SW 1271 (cell line): ENCODE measurements at places on chromosomes 6 and 20.

GRCh38 chr20:32447136-32448027 lies 89.3 kb downstream of the ASXL1 start:
- DNase-seq = no peak

DNA sequence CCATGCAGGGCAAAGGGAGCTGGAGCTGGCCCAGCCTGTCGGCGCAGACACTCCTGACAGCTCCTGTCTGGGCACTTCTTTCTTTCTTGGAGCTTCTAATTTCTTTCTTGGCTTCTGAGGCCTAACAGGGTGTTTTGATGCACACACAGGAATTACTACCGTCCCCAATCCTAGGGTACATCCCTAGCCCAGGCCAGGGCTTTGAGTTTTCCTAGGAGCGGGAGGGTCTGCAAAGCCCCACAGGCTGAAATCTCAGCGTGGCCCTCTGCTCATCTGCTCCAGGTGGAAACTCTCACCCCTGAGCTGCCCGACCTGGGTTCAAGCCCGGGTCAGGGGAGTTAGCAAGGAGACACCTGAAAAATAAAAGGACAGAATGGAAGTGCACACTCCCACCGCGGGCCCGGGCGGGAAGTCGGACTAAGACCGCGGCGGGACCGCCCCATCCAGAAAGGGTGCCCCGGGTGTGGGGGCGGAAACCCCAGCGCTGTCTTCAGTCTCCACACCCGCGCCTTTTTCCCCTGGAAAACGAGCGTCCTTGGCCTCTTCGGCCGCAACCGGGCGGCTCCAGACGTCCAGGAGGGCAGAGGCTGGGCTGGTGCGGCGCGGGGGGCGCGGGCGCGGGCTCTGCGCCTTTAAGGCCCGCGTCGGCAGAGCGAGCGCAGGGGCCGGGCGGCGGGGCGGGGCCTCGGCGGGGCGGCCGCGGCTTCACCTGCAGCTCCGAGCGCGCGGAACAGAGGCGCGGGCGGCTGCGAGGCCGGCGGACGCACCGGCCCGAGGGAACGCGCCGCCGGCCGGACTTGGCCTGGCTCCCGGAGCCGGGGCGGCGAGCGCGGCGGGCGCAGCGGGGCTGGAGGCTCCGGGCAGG lies at the start of gene CDH4:
Gene CDH4, plus strand, starts transcription at position 733 of the 865 bp plus-strand sequence.
- DNase-seq = no peak

- no peak for DNase-seq
These were observed 459.2 kb downstream of the RFPL4B start for GRCh38 chr6:112806163-112806865.

DNA sequence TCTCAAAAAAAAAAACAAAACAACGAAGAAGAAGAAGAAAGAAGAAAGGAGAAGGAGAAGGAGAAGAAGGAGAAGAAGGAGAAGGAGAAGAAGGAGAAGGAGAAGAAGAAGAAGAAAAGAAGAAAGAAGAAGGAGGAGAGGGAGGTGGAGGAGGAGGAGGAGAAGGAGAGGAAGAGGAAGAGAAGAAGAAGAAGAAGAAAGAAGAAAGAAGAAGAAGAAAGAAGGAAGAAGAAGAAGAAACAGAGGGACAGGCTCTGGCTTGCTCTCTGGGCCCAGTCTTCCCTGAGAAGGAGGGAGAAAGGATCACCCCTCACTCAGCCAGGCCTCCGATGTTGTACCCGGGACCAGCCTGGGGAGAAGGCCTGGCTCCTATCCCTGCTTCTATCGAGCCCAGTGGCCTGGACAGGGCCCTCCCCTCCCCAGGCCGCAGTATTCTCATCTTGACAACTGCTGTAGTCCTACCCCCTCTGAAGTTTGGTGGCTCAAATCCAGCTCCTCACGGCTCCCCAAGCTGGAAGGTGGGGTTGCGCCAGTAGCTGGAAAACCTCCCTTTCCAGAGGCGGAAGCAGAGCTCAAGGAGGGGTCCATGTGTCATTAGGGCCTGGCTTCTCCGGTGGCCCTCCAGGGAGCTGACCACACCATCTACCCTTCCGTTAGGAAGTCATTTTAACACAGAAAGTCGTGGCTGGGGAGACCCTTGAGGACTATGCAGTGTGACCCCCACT lies 18.9 kb downstream of the C6orf132 start:
- DNase-seq = no peak

- no peak for DNase-seq
These were observed 135.6 kb upstream of the UST start for GRCh38 chr6:148611213-148611612.

DNA sequence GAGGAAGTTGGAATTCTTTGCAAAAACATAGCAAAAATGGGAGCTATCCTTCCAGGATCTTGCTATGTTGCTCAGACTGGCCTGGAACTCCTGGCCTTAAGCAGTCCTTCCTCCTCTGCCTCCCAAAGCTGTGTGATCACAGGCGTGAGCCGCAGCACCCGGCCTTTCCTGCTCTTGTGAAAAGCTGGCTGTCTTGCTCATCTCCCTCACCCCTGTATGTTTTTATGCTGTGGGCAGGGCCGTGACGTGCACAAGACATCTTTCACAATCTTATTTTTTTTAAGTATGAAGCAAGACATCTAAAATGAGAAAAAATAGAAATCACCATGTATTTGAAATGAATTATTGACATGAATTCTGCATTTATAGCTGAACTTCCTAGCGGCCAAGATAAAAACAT lies 110.4 kb downstream of the SAMD5 start:
- no peak for DNase-seq

GRCh38 chr6:40343318-40343876 lies 243.8 kb downstream of the LRFN2 start:
- no peak for DNase-seq

- no peak for DNase-seq
These were observed 150.4 kb upstream of the PHACTR3 start for GRCh38 chr20:59453759-59454560.

- DNase-seq = no peak
These were observed 27.4 kb downstream of the STXBP5 start for GRCh38 chr6:147231589-147231988.
